Diencephalon (tissue), 1 donor: ENCODE measurements at places on chromosomes 2 and 18. TPM values are rescaled to one million over a fixed set of nuclear protein-coding genes. Genes with fewer than 3 reads are reported as not detected.

The FHL2 gene
- total RNA-seq, result 6.9 TPM

The SP140L gene
- 0.92 TPM for total RNA-seq

The CKAP2L gene
- total RNA-seq, result 4.2 TPM

The FAM228B gene
- 79.1 TPM for total RNA-seq

The SLC9A4 gene
- 0.69 TPM for total RNA-seq

The CPO gene
- total RNA-seq, result not detected

The BOLL gene
- total RNA-seq, result 1.4 TPM

The TTN gene
- 2.3 TPM for total RNA-seq

The ANKRD44 gene
- 78.2 TPM for total RNA-seq
